ENCODE measurements at places on chromosomes 11 and 22. TPM values are rescaled to one million over a fixed set of nuclear protein-coding genes. Genes with fewer than 3 reads are reported as not detected.

Gene LRRC74B
- total RNA-seq, result not detected

Gene FIBIN
- not detected for total RNA-seq

Gene EXT2
- 103 TPM for total RNA-seq

Gene HPX
- total RNA-seq, result 2.5 TPM

Gene PHETA2
- 18.9 TPM for total RNA-seq

Gene MUC15
- not detected for total RNA-seq

Gene BEST1
- total RNA-seq, result not detected

Gene RFPL3
- not detected for total RNA-seq

Gene LDHAL6A
- not detected for total RNA-seq

Gene GLB1L2
- total RNA-seq, result 0.99 TPM

Gene TEAD1
- total RNA-seq, result 55.5 TPM

Gene PPFIBP2
- not detected for total RNA-seq

Gene FAM83F
- total RNA-seq, result 0.18 TPM

Gene DPP3
- 74.5 TPM for total RNA-seq

Gene FOLR1
- 1.2 TPM for total RNA-seq

Gene TRIM49
- total RNA-seq, result not detected

Gene SCGB2A2
- total RNA-seq, result not detected

Gene YPEL1
- 8.7 TPM for total RNA-seq

Gene CRYAB
- total RNA-seq, result 5.0 TPM

Gene NXPE1
- not detected for total RNA-seq

Gene PRRG4
- 0.44 TPM for total RNA-seq

Gene CCDC85B
- total RNA-seq, result 201 TPM

Gene BUD13
- total RNA-seq, result 11.6 TPM

Gene MS4A4A
- not detected for total RNA-seq

Gene RHOD
- 22.1 TPM for total RNA-seq

Gene SLC1A2
- not detected for total RNA-seq

Gene SVIP
- total RNA-seq, result 21.7 TPM

Gene BRD1
- 30.9 TPM for total RNA-seq

Gene MMP1
- total RNA-seq, result 2,602 TPM

Gene CARD16
- total RNA-seq, result 54.7 TPM

Gene MMP12
- total RNA-seq, result not detected

Gene MAJIN
- total RNA-seq, result 0.68 TPM

Gene IFITM10
- not detected for total RNA-seq

Gene RASD2
- 0.29 TPM for total RNA-seq

Gene OR4D5
- not detected for total RNA-seq

Data from glomerular endothelial cell (primary cell).